Fibroblast of lung (primary cell): ENCODE measurements at places on chromosomes 2 and 18. TPM values are rescaled to one million over a fixed set of nuclear protein-coding genes. Genes with fewer than 3 reads are reported as not detected.

DNA sequence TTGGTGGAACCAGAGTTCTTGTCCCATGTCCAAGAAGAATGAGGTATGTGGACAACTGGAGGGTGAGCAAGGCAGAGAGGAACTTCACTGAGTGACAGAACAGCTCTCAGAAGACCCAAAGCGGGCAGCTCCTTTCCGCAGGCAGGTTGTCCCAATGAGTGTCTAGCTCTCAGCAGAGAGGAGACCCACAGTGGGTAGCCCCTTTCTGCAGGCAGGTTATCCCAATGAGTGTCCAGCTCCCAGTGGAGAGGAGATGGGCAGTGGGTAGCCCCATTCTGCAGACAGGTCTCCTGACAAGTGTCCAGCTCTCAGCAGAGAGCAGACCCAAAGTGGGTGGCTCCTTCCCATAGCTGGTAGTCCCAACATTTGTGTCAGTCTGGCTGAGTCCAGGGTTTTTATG lies 69.6 kb downstream of the SRBD1 start:
- no peak overlapping the region for H3K27ac ChIP-seq
- no peaks in the 10 kb centered on the region for H3K4me1 ChIP-seq
- DNase-seq, result no peak
- peaks cover 4% of the 10 kb centered on the region for H3K36me3 ChIP-seq
- no peak overlapping the region for H3K4me3 ChIP-seq

DNA sequence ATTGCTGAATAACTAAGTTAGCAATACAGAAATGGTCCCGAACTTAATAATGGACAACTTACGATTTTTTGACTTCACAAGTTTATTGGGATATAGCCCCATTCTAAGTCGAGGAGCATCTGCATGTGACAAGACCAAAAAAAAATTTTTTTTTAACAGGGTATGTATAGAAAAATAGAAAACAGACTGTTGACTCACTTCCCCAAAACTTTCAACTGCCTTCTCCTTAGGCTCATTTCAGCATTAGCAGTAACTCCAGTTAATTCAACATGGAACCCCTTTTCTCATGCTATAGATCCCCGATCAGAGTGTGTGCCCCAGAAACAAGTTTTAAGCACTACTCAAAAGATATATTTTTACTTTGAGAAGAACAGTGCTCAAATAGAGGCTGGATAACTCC lies 5.4 kb downstream of the CD302 start:
- DNase-seq, result no peak
- H3K36me3 ChIP-seq, result no peaks in the 10 kb centered on the region
- H3K4me1 ChIP-seq, result peaks cover 5% of the 10 kb centered on the region
- H3K27ac ChIP-seq, result no peak overlapping the region
- no peaks in the 10 kb centered on the region for H3K27me3 ChIP-seq
- no peak overlapping the region for H3K4me3 ChIP-seq

GRCh38 chr2:13779996-13780395 lies 852.5 kb upstream of the LRATD1 start:
- H3K4me1 ChIP-seq, result no peaks in the 10 kb centered on the region
- DNase-seq, result no peak
- H3K27me3 ChIP-seq, result no peaks in the 10 kb centered on the region
- no peaks in the 10 kb centered on the region for H3K36me3 ChIP-seq

GRCh38 chr18:286515-287310 lies 18.9 kb upstream of the THOC1 start:
- H3K4me3 ChIP-seq, result no peak overlapping the region
- H3K27ac ChIP-seq, result no peak overlapping the region
- H3K36me3 ChIP-seq, result no peaks in the 10 kb centered on the region
- DNase-seq, result peak; percentile 26

DNA sequence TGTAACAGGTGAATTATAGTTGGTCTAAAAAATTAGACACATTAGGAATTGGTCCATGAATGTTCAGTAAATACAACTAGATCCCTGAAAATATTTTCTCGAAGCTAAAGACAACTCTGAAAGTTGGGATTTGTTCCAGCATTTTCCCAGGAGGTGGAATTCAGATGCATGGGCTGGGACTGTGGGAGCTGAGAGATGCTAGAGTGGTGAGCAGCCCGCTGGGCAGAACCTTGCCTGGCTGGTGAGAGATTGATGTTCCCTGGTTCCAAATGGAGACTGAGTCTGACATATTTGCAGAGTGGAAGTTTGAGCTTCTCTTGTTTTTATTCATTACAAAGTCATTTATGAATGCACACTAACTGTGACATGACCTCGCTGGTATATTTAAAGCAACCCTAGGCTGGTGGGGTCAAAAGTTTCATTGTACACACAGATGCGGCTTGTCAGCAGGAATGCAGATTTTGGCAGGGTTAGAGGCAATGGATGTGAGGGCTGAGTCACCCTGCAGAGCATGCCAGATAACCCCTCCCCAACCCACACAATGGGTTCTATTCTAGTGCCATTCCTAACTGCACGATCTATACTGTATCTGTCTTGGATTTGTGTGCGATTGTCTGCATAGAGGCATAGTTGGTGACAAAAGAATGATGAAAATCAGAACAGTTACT lies 23.5 kb upstream of the TMEM178A start:
- no peaks in the 10 kb centered on the region for H3K36me3 ChIP-seq
- no peak overlapping the region for H3K4me3 ChIP-seq
- peak; percentile 90 for DNase-seq
- H3K27ac ChIP-seq, result peak overlapping the region; percentile 16
- H3K4me1 ChIP-seq, result peaks cover 7% of the 10 kb centered on the region

- DNase-seq, result no peak
- no peak overlapping the region for H3K27ac ChIP-seq
- H3K36me3 ChIP-seq, result no peaks in the 10 kb centered on the region
- no peak overlapping the region for H3K4me3 ChIP-seq
- H3K4me1 ChIP-seq, result no peaks in the 10 kb centered on the region
Observed at GRCh38 chr2:28438532-28439063, 45.9 kb downstream of the FOSL2 start.

GRCh38 chr18:69691008-69691760 lies 256.5 kb downstream of the CD226 start:
- no peak overlapping the region for H3K27ac ChIP-seq
- DNase-seq, result no peak
- no peaks in the 10 kb centered on the region for H3K27me3 ChIP-seq
- no peaks in the 10 kb centered on the region for H3K36me3 ChIP-seq
- H3K4me3 ChIP-seq, result no peak overlapping the region

- H3K27ac ChIP-seq, result no peak overlapping the region
- no peaks in the 10 kb centered on the region for H3K36me3 ChIP-seq
- no peaks in the 10 kb centered on the region for H3K27me3 ChIP-seq
- DNase-seq, result no peak
- no peak overlapping the region for H3K4me3 ChIP-seq
- no peaks in the 10 kb centered on the region for H3K4me1 ChIP-seq
Observed at GRCh38 chr18:44659771-44660170, 20.9 kb upstream of the SETBP1 start.

DNA sequence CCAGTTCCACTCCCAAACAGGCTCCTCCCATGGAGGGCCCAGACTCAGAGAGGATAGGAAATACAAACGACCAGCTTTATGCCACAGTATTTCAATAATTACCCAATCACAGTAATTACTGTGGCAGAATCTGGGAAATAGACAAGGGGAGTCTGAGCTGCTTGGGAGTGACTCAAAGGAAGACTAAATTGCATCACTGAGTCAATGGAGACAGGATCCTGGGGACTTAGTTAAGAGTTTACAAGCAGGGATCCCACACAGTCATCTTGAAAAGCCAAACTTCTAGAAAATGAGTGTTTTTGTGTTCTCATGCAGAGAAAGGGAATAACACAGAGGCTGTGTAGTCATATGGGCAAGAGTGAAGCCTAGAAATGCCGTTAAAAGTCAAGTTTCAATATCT lies 1142.1 kb downstream of the CNTNAP5 start:
- no peaks in the 10 kb centered on the region for H3K27me3 ChIP-seq
- no peaks in the 10 kb centered on the region for H3K36me3 ChIP-seq
- H3K27ac ChIP-seq, result no peak overlapping the region
- H3K4me3 ChIP-seq, result no peak overlapping the region
- no peaks in the 10 kb centered on the region for H3K4me1 ChIP-seq

GRCh38 chr2:145846982-145847381 lies 1327.1 kb upstream of the ZEB2 start:
- no peak for DNase-seq
- no peak overlapping the region for H3K4me3 ChIP-seq
- no peaks in the 10 kb centered on the region for H3K4me1 ChIP-seq
- no peaks in the 10 kb centered on the region for H3K27me3 ChIP-seq
- H3K27ac ChIP-seq, result no peak overlapping the region

GRCh38 chr2:25178976-25179375 lies 10.6 kb upstream of the POMC start:
- DNase-seq, result no peak
- no peaks in the 10 kb centered on the region for H3K4me1 ChIP-seq

DNA sequence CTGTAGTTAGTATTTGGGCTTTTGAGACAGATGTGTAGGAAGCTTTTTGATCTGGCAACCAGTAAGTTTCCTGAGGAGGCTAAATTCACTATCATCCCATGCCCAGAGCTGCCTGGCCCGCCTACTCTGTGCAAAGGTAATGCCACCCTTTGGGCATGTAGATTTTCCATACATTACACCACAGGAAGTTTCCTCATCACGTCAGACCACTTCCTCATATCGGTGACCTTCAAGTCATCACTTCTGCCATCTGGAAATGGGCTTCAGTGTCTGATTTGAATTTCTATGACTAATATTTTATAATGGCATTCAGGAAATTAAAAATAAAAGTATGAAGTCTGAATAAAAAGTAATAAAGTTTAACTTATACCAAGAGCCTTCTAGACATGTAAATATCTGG lies 825.4 kb downstream of the DCDC2C start:
- H3K27me3 ChIP-seq, result no peaks in the 10 kb centered on the region
- H3K4me3 ChIP-seq, result no peak overlapping the region
- H3K36me3 ChIP-seq, result no peaks in the 10 kb centered on the region

DNA sequence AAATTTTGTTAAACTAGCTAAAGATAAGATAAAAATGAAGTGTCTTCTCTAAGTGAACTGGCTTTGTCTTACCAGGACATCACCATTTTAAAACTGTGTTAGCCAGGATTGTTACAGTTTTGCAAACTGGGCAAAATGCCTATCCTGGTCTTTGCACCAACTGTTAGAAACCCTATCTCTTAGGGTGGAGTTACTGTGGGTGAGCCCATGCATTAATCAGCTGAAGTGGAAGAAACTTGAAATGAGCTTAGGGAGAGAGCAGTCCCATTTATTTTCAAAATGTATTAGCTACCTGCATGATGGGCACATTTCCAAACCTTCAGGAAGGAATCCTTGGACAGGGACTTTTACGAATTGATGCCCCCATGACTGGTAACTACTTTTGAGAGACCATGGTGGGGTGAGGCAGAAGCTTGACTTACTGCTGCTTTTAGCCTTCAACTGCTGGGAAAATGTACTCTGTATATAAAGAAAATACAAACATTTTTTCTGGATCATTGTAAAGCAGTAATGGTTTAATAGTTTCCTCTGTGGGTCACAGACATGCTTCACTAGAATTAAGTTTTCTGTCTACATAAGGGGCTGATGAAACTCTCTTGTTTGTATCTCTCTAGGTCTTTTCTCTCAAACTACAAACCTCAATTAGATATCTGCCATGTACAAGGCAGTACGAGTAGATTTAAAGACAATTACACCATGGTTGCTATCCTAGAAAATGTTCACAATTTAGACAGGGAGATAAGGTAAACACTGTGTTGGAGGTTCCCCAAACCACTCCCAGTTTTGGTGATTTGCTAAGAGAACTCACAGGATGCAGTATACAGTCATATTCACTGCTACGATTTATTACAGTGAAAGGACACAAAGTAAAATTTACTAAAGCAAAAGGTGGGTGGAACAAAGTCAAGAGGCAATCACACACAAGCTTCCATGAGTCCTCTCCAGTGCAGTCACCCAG lies 321.4 kb upstream of the MMADHC start:
- peak; percentile 81 for DNase-seq
- no peaks in the 10 kb centered on the region for H3K27me3 ChIP-seq
- no peak overlapping the region for H3K4me3 ChIP-seq
- H3K4me1 ChIP-seq, result peaks cover 3% of the 10 kb centered on the region
- no peaks in the 10 kb centered on the region for H3K36me3 ChIP-seq

DNA sequence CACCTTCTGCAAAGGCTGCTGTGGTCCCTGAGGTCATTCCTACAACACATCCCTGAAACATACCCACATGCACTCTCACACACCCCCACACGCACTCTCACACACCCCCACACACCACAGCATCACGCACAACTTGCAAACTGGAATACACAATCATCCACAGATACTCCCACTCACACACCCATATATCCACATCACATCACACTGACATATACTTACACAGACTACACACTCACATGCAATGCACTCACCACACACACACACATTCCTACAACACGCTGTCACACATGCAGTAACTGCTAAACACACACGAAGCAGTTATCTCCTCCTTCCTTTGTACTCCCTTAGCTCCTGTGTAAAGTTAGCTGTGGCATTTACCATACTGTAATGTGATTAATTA lies 57.1 kb upstream of the PKDCC start:
- no peaks in the 10 kb centered on the region for H3K36me3 ChIP-seq
- H3K4me1 ChIP-seq, result no peaks in the 10 kb centered on the region
- no peak overlapping the region for H3K4me3 ChIP-seq
- DNase-seq, result peak; percentile 46

DNA sequence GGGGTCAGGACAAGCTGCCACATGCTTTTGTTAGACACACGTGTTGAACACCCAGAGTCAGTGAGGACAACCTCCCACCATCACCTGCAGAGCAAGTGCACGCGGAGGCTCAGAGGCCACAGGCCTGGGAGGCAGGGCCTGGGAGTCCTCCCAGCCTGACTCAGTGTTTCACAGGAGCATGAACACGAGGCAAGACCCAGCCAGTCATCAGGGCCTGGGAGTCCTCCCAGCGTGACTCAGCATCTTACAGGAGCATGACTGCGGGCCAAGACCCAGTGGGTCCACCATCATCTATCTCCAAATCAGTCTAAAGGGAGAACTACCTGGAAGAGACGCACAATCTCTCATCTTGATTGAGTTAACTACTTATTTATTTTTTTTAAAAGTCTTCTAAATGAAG lies 112.6 kb upstream of the PXDN start:
- H3K4me1 ChIP-seq, result no peaks in the 10 kb centered on the region
- no peak overlapping the region for H3K4me3 ChIP-seq
- H3K36me3 ChIP-seq, result no peaks in the 10 kb centered on the region
- no peak overlapping the region for H3K27ac ChIP-seq

- no peaks in the 10 kb centered on the region for H3K36me3 ChIP-seq
- H3K4me3 ChIP-seq, result no peak overlapping the region
- no peak overlapping the region for H3K27ac ChIP-seq
- DNase-seq, result peak; percentile 82
Observed at GRCh38 chr2:177338177-177338721, 54.3 kb upstream of the AGPS start.

- H3K27me3 ChIP-seq, result no peaks in the 10 kb centered on the region
- H3K4me3 ChIP-seq, result no peak overlapping the region
- no peak for DNase-seq
- H3K36me3 ChIP-seq, result no peaks in the 10 kb centered on the region
- no peaks in the 10 kb centered on the region for H3K4me1 ChIP-seq
Observed at GRCh38 chr2:106536490-106536889, 49.3 kb downstream of the CD8B2 start.

TLX2 gene
- polyA plus RNA-seq, result not detected in 2 replicates

ALKAL2 gene
- 0.58 TPM in 1 of 2 replicates, not detected in the other for polyA plus RNA-seq

SCYGR6 gene
- not detected in 2 replicates for polyA plus RNA-seq

HOXD13 gene
- not detected in 2 replicates for polyA plus RNA-seq

HOXD12 gene
- polyA plus RNA-seq, result not detected in 2 replicates

BMP10 gene
- not detected in 2 replicates for polyA plus RNA-seq

TUBB8B gene
- 0.11 TPM in 1 of 2 replicates, not detected in the other for polyA plus RNA-seq

PSMA8 gene
- polyA plus RNA-seq, result not detected in 2 replicates

RIT2 gene
- not detected in 2 replicates for polyA plus RNA-seq

OSR1 gene
- polyA plus RNA-seq, result 11.3 and 14.7 TPM in 2 replicates

C2orf72 gene
- 0.09 and 1.9 TPM in 2 replicates for polyA plus RNA-seq
